ENCODE measurements at places on chromosomes 5 and 9.

DNA sequence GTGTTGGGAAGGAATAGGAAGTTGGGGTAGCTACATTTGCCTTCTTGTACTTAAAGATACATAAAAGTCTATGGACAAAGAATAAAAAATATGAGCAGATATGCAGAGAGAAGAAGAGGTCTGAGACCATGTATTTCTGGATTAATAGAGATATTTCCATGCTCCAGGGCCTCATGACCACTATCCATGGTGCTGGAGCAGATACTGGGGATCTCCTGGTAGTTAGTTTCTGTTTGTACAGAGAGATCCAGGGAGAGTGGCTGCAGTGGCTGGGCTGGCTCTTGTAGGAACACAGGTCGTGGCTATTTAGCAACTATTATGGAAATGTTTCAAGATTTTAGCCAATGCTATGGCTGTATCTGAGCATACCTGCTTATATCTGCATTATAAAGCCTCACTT lies 184.2 kb upstream of the TMEM161B start:
- DNase-seq: no peak

- no peak for DNase-seq
Observed at GRCh38 chr5:137015540-137016116, 483.5 kb downstream of the SPOCK1 start.

DNA sequence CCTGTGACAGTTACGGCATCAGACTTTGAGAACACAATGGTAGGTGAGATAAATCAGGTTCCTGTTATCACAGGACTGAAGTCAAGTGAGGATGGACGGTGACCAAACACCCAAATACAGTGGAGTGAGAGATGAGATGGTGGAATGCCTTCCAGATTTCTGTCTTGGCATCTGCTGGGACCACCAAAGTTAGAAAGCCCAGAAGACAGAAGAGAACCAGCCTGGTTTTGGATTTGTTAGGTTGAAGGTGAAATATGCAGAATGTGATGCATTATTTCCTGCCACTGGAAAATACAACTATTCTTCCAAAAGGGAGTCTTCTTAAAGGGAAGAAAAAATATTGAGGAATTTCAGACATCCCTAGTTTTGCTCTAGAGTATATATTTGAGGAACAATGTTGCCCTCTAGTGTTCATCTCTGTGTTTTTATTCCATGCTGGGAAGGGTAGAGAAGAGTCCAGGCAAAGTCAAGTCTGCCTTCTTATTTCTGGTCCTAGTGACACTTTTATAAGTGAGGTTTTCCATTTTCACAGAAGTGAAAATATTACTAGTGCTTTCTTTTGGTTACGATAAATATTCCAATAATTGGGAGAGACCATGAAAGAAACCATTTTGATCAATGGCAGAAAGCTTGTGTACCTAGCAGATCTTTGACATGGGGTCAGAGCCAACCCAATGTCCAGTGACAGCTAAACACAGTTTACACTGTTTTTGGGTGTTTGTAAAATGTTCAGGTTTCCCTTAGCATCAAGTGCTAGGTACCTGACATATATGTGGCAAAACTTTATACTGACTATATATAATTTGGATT lies 142.3 kb upstream of the ANKH start:
- DNase-seq: no peak

- DNase-seq: no peak
Observed at GRCh38 chr5:133708331-133708850, 96.0 kb upstream of the FSTL4 start.

- no peak for DNase-seq
Observed at GRCh38 chr5:176436656-176437055, 11.5 kb upstream of the FAF2 start.

- no peak for DNase-seq
Observed at GRCh38 chr5:159826351-159827214, 89.7 kb upstream of the ADRA1B start.
